ENCODE measurements at places on chromosomes 3 and 15.

DNA sequence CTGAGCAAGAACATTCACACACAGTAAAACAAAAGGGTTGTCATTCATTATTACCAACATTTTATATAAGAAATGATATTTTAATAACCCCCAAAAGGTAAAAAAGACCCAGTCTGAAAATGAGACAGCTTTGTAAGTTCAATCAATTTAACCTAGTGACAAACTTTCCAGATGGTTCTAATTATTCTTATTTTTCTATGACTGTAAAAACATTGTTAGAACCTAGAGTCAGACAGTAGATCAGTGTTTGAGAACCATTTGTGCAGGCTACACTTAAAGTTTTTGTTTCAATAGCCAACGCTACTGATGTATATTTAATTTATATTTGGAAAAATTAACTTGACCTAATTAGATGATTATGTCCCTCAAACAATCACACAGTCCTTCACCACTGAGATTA lies 708.4 kb upstream of the CBLB start:
- no peak for DNase-seq

- no peak for DNase-seq
These were observed 614.0 kb downstream of the MCTP2 start for GRCh38 chr15:94845390-94845716.

DNA sequence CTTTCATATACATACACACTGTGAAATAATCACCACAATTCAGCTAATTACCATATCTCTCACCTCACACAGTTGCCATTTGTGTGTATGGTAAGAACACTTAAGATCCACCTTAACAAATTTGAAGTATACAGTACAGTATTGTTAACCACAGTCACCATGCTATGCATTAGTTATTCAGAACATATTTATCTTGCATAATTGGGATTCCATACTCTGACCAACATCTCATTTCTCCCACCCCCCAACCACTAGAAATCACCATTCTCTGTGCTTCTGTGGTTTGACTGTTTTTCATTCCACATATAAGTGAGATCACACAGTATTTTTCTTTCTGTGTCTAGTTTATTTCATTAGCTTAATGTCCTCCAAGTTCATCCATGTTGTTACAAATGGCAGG lies 247.7 kb upstream of the CTNNB1 start:
- DNase-seq = no peak

DNA sequence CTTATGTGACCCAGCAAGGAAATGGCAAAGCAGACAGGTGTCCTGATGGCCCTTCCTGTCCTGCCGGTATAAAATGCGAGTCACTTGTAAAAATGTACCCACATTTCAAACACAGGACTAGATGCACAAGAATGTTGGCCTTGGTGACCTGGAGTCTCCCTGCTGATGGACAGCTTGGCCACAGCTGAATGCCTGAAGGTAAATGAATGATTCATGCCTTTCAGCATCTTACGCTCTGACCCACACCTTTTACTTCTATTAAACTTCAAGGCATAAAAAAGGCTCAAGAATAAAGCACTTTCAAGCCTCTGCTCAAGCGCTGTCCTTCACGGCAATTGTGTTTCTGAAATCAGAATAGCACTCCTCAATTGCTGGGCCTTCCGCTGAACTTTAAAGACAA lies 228.0 kb upstream of the SLCO3A1 start:
- DNase-seq = no peak

DNA sequence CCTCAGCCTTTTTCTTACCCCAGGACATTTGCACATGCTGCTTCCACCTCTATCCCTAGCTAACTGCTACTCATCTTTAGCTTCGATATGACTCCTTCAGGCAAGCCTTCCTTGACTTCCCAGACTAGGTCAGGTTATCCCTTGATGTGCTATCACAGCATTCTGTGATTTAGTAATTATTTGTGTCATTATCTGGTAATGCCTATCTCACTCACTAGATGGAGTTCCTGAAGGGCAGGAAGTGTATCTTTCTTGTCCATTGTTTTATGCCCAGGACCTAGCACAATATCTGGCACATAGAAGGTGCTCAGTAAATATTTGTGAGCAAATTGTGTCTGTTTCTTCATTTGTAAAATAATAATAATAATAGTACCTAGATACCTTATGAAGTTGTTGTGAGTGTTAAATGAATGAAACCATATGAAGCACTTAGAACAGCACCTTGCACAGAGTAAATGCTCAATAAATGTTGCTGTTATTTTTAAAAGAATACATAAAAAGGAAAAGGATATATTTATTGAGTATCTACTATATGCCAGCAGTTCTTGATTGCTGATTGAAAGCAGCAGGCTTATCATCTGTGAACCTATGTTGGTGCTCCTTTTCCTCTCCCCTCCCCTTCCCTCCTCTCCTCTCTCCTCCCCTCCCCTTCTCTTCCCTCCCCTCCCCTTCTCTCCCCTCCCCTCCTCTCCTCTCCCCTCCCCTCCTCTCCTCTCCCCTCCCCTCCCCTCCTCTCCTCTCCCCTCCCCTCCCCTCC lies 31.5 kb downstream of the SQOR start:
- no peak for DNase-seq

GRCh38 chr3:58963928-58964503 lies 85.8 kb downstream of the CFAP20DC start:
- DNase-seq = no peak

DNA sequence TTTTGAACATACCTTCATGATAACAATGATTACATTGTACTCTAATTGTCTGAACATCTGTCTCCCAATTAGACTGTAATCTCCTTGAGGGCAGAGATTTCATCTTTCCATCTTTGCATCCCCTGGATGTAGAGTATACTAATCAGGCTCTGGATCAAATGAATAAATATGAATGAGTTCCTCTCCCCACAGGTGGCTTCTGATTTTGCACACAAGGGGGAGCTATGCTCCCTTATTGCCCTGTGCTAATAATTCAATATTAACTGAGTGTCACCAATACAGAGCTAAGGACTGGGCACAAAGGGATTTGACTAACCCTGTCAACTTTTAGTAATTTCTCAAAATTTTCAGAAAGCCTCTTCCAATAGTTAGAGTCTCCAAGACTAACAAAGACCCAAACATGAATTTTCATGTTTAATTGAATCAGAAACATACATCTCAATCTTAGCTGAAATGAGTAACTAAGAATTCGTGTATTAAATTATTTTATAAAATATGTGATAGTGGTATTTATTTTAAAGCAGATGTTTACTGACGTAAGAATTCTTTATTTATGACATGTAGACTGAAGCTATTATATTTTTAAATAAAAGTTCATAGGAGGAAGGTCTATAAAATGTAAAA lies 3.0 kb downstream of the DUOXA1 start:
- DNase-seq = no peak

GRCh38 chr3:8525893-8526292 lies 24.3 kb downstream of the LMCD1 start:
- DNase-seq = no peak

DNA sequence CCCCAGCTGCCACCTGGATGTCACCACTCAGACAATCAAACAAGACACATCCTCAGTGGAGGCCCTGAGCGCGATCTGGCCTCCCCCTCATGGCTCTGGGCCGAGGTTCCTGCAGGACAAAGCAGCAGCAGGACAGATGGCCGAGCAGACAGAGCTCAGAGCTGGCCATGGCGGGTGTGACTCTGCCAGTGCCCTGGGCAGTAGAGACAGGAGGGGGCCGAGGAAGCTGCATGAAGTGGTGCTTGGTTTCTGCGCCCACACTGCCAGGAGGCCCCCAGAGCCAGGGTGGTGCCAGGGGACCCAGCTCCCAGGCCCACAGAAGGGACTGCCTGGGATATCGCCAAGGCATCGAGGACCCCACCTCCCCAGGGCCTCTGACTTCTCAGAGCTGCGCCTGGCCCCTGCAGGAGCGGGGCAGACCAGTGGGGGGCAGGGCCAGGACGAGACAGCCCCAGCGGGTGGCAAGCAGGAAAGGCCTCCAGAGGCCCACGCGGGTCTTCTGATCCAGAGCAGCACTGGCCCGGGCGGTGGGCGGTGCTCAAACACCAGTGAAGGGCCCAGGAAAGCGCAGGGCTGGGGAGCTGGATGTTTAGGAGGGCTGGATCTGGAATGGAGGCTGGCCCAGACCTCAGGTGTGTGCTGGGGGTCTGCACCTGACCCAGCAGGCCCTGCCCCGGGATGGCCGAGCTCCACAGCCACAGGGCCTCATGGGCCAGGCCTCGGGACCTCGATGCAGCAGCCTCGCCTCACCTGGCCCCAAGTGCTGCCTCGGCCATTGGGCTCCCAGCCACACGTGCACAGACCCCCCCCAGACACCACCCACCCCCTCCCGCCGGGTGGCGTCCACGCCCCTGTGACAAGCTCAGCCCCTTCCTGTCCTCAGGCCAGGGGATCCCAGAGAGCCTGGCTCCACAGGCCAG lies 76.0 kb downstream of the GOLGA8G start:
- peak; percentile 84 for DNase-seq

- no peak for DNase-seq
These were observed 1.8 kb downstream of the ULK3 start for GRCh38 chr15:74840851-74841775.

- DNase-seq = no peak
These were observed 16.6 kb downstream of the HMCES start for GRCh38 chr3:129295286-129295685.

- DNase-seq = no peak
These were observed 453.0 kb upstream of the CFAP20DC start for GRCh38 chr3:59502806-59503205.

DNA sequence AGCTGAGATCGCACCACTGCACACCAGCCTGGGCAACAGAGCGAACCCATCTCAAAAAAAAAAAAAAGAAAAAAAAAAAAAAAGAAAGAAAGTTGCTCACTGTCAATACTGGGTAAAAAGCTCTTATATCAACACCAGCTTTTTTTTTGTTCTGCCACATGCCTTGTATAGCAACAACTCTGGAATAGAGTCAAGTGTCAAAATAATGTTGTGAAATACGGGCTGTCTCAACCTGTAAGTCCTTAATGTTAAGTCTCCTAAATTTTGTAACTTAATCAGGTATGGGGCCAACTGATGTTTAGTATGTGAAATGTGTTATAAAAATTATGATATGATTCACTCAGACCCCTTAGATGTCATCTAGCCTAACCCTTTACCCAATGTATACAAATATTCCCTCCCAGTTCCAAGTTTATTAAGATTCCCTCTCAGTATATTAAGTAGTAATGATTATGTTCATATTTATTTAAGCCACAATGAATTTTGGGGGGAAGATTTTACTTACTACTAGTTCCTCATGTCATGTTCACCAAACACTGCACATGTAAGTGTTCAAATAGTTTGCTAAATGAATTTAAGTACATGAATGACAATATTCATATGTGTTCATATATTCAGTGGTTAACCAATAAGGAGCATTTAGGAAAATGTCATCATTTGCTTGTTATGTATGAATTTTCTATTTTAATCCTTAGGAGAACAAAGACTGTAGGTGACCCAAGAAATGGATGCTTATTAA lies 52.2 kb downstream of the GPR160 start:
- DNase-seq = no peak

DNA sequence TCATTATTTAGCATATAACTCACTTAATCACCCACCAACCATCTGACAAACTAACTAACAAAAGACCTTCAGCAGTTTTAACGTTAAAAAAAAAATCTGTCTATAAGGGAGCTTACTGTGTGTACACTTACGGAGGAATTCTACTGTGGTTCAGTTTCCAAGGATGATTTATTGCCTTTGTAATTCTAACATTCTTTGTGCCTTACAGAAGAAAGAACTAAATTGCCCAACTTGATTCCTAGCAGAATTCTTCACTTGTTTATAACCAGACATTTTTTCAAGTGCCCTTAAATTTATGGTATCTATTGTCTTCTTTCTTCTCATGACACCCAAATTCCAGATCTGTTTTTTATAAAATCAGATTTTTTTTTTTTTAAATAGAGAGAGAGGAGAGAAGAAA lies 119.7 kb upstream of the IGSF10 start:
- DNase-seq = no peak

DNA sequence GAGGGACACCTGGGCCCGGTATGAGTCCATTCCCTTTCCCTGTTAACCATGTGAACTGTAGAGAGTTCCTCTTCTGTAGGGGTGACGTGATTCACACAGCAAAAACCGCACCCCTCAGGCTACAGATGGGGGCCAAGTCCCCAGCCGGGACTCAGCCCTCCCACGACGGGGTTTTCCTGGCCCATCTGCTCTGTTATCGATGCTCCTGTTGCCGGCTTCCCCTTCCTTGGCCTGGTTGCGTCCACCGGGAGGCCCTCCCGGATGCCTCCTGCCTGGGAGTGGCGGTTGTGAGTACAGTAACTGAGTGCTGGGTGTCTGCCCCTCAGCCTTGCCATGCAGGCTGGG lies 817 bp upstream of the PLXNA1 start:
- DNase-seq = no peak

DNA sequence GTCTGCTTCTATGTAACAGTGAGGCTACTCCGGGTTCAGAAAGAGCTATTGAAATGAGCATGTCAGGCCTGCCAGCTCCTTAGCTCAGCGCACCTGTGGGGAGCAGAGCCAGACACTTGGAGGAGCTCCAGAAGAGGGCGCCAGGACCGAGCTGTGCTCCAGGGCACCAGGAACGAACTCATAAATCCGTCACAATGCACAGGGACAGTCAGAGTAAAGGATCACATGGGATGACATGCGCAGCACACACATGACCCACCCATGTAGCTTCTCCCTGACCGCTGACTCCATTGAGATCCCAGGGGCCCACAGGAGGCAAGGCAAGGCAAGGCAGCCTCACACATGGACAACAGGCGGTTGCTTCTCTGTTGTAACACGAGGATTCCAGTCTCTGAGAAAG lies 26.0 kb upstream of the GNB5 start:
- DNase-seq = no peak

GRCh38 chr15:60899322-60899966 lies 329.7 kb downstream of the RORA start:
- no peak for DNase-seq

GRCh38 chr15:63264688-63265293 lies 12.6 kb upstream of the APH1B start:
- DNase-seq = no peak

DNA sequence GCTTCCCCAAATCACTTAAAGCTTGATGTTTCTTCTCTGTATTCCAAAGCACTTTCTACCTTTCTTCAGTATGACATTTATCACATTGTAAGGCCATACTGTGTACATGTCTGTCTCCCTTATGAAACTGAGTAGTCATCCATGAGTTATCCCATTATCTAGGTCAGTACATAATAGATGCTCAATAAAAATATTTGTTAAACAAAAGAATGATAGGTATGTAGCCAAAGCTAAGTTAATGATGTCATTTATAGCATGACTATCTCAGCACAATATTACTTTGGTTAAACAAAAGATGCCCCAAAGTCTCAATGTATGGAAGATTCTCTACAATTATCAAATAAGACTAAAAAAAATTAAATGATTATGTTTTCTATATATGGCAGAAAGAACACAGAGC lies 3.1 kb upstream of the TMCO5A start:
- no peak for DNase-seq

DNA sequence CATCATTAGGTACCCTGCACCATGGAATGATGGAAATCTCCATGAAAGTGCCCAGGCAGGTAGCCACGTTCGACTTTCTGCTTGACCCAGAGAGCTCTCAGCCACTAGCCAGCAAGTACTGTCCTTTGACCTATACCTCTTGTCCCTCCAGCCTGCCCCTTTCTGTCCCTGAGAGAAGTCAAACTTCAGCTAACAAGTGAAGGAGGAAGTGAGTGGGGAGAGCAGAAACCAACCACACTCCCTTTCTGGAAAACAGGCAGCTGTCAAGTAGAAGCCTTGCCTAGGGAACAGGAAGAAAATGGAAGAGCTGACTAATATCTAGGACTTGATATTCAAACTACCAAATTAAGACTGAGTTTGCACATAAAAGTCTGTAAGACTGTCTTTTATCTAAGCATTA lies 30.3 kb upstream of the FSTL1 start:
- no peak for DNase-seq

- no peak for DNase-seq
These were observed 23.6 kb upstream of the RAB7A start for GRCh38 chr3:128702391-128702790.

GRCh38 chr3:154758109-154758868 lies 321.8 kb upstream of the MME start:
- DNase-seq = peak; percentile 41
